ENCODE measurements at places on chromosomes 11 and 22.

GRCh38 chr22:20400606-20401375 lies 6.8 kb downstream of the ZNF74 start:
- no peak for DNase-seq

DNA sequence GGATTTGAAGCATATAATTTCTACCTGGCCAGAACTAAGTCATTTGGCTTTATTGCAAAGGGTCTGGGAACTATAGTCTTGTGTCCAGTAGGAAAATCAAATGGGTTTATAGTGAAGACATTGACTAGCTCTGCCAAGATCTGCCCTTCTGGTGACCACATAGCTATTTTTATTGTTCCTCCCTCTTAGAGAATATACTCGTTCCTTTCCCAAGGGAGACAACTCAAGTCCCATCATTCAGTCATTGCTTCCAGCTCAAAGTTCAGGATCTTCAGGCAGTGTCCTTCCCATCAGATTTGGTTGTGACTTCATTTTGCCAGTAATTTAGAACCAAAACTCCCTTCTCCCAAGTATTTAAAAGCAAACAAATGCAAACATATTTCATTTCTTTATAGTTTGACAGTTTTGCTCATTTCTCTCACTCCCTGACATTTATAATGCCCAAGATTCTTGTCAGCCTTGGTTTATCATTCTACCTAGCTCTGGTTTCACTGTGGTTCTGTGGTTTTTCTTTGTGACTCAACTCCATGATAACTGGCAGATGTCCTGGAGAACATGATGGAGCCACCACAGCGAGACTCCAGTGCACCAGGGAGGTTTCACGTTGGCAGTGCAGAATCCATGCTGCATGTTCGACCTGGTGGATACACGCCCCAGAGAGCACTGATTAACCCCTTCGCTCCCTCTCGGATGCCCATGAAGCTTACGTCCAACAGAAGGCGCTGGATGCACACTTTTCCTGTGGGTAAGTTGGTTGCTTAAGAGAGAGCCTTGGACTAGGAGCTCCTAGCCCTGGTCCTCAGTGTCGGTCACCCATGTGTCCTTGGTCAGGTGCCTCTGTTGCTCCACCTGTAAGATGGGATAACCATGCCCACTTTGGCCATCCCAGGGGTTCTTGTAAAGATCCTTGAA lies 64.9 kb downstream of the DEPDC5 start:
- no peak for DNase-seq

- no peak for DNase-seq
These were observed 43.3 kb downstream of the DNAJC24 start for GRCh38 chr11:31412946-31413345.

DNA sequence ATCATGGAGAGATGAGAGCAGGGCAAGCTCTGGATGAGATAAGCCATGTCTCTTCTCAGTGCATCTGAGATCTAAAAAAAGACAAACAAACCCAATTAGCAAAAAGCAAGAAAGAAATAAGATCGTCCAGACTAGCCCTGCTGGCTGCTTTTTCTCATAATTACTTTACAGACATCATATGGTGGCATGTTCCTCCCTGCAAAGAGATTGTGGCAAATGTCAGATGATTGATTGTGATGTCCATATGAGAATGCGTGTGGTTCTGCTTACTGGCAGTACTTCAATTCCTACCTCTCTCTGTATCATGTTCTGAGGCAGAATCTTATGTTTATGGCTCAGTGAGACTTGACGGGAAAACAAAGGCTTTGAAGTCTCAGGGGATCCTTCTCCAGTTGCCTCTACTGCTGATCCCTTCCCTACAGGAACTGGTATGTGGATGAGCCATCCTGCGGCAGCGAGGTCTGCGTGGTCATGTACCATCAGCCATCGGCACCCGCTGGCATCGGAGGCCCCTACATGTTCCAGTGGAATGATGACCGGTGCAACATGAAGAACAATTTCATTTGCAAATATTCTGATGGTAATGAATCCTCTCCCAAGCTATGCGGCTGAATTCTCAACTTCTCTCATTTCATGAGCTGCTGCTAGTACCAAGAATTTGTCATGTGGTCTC lies 8.8 kb downstream of the LAYN start:
- no peak for DNase-seq

GRCh38 chr11:122789907-122790306 lies 48.4 kb upstream of the CRTAM start:
- DNase-seq: no peak

DNA sequence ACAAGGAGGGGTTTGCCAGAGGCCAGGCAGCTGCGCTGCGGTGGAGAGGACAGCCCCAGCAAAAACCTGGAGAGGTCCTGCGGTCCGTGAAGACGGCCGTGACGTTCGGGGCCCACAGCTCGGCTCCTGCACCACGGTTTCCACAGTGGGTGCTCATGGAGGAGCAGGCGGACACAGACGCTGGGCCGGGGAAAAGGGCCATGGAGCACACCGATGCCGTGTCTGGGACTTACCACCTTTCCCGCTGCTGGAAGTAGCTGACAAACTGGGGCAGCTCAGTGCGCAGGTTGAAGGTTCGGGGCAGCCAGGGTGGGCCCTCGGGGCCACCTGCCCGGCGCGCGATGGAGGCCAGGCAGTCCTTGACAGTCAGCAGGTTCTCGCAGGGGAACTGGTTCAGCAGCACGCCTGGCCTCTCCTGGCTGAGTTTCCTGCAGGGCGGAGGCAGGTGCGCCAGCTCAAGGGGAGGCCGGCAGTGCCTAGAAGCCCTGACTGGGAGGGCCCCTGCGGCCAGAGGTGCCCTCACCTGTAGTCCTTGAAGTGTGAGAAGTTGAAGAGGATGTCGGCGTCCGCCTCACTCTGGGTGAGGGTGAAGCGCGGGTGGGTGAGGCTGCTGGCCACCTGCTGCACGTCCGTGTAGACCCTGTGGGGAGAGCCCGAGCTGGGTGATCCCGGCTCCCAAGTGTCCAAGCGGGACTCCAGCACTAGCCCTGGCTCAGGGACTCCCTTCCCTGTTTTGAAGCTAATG lies 12.8 kb downstream of the TTLL12 start:
- DNase-seq: no peak

DNA sequence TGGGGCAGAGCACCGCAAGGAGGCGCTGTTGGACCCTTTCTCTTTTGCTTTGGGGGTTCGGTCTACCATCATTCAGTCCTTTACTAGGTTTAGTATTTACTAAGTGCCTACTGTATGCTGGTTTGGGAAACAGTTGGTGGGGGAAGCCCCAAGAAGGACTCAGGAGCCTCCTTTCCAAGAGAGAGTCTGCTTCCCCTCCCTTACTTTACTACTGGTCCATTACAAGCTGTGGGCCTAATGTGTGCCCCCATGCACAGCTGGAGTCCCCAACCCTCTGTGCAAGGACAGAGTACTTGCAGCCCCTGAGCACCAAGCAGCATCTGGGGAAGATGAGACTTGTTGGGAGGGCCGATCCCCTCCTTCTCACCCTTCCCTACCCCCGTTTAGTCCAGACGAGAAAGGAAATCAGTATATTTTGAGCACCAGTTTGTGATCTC lies 876 bp upstream of the UBE2L6 start:
- no peak for DNase-seq

DNA sequence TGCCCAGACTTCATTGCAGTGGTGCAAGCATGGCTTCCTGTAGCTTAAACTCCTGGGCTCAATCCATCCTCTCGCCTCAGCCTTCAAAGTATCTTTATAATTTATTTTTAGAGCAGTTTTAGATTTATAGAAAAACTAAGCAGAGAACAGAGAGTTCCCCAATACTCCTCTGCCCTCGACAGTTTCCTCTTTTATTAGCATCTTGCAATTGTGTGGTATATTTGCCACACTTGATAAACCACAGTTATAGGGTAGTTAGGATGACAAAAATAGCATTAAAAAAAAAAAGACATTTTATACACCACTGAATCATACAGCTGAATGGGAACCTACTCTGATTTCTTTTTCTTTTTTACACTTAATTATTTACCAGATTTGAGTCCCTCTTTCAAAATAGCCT lies 31.2 kb downstream of the MS4A2 start:
- no peak for DNase-seq

DNA sequence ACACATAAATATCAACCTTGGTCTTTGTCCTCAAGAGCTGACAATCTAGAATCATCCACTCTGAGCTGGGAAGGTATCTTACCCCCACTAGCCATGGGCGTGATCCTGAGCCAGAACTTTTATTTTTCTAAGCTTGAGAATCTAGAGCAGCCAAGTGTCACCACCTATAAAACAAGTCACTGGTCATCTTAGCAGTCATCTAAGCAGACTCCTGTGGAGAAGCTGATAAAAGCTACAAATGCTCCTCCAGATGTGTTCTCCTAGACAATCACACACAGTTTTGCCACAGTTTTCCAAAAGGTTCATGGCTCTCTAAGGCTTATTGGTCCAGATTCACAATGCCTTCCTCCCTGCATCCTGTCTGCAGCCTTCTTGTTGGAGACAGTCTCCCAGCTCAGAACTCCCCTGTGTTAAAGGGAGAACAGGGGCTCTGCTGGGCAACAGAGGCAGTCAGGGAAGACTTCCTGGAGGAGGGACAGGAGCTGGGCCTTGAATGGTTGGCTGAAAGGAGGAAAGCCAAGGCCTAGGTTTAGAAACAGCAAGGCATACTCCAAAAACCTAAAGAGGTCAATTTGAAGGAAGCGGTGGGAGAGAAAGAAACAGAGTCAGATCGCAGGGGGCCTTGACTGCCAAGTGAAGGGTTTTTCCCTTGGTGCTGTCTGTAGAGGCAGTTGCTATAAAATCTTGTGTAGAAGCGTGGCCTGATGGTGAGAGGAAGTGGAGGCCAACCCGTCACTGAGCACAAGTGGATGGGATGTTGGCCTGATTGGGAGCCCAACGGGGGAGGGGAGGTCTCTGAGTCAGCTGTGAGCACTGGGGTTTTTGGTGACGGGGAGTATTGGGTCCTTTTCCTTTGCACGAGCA lies 42.0 kb downstream of the ALX4 start:
- no peak for DNase-seq

DNA sequence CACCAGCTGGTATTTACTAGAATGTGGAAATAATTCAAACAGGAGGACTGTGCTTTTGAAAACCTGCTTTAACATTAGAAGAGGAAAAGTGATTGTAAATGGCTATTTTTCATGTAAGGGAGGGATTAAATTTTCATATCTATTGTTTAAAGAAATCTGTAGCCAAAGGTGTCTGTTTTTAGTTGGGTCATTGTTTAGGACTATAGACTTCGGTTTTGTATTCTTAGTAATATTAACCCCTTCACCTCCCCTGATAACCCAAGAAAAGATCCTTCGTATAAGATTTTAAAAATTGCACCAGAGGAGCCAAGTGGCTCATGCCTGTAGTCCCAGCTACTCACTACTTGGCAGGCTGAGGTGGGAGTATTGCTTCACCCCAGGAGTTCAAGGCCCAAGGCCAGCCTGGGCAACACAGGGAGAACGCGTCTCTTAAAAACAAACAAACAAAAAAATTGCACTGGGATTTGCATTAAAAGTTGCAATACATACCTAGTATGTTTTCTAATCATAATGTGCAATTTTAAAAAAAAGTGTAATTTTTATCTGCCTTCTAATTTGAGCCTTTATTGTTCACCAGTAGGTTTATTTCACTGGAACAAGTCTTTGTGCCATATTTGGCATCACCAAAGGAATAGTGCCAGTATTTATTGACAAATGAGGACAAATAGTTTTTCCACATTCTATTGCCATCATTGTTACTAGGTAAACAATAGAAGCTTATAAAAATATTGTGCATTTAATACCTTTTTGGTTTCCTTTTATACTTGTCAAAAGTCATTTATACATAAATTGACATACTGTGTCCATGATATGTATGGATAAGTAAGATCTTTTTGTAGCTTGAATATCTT lies 34.3 kb downstream of the MTMR3 start:
- no peak for DNase-seq

GRCh38 chr11:46778416-46778815 lies 59.4 kb downstream of the F2 start:
- DNase-seq: no peak

DNA sequence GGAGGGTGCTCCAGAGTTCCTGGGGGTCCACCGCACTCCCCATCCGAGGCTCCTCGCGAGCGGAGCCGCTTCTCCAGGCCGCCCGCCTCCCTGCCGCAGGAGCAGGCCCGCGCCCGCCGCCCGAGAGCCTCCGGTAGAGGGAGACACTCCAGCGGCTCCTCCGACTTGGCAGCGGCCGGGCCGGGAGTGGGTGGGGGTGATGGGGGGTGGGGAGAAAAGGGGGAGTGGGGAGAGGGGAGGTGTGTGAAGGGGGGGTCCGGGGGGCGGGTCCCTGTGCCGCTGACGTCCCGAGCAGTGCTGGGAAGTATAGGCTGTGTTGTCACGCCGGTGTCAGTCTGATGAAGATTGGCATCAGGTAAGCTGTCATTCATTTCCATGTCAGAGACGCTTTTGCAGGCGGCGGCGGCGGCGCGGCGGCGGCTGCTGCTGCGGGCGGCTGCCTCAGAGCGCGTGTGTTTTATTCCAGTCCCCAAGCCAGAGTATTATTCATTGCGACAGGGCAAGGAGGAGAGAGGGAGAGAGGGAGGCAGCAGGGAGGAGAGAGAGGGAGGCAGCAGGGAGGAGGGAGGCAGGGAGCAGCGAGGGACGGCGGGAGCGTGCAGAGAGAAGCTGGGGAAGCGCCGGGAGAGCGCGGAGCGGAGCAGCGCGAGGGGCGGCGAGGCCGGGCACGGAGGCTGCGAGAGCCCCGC lies at the start of gene PKNOX2:
PKNOX2 (plus strand) TSS at position 330 of the 689 bp plus-strand sequence. CDS start 186,555 bp downstream, outside the sequence.
- DNase-seq: no peak

DNA sequence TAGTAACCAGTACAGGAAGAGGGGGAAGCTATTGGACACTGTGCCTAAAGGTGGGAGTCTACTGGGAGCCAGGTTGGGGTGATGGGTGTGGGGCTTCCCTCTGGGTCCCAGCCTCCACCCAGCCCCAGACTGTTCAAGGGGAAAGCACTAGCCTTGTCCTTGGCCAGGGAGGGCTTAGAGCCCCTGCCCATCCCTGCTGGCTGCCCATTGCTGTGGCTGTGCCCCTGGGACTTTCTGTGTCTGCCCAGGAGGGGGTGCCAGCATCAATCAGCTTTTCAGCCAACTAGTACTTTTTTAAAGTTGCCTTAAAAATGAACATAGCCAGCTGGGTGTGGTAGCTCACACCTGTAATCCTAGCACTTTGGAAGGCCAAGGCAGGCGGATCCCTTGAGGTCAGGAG lies 19.9 kb downstream of the INCENP start:
- DNase-seq: no peak

- no peak for DNase-seq
These were observed 84.8 kb downstream of the UVRAG start for GRCh38 chr11:75899806-75900205.
